ENCODE measurements at places on chromosomes 6 and 20.

DNA sequence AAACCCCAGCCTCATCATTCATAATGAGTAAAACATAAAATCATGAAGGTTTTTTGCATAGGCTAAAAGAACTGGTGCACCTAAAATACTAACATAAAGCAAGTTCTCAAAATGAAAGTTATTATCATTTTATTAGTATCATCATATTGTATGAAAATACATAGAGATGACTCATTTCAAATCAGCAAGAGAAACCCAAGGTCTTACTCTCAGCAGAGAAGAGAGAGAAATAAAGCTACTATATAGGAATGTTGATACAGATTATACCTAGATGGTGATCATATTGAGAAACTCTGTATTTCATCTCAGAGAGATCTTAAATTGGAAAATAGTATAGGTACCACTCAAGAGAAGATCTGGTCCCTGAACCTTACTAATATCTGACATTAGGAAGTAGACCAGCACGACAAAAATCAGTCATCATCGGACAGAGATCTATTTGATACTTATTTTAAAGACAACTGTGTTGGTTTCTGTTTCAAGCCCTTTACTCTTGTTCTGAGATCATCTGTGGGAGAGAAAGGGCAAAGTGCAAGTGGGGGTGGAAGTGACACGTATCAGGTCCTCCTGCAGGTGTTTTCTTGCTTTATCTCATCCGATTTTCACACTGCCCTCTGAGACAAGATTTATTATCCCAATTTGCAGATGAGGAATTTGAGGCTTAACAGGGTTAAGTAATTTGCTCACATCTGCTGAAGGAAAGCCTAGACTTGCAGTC lies 532.3 kb downstream of the MAFB start:
- no peak for DNase-seq

GRCh38 chr6:75349262-75349984 lies 64.8 kb upstream of the TMEM30A start:
- no peak for DNase-seq

DNA sequence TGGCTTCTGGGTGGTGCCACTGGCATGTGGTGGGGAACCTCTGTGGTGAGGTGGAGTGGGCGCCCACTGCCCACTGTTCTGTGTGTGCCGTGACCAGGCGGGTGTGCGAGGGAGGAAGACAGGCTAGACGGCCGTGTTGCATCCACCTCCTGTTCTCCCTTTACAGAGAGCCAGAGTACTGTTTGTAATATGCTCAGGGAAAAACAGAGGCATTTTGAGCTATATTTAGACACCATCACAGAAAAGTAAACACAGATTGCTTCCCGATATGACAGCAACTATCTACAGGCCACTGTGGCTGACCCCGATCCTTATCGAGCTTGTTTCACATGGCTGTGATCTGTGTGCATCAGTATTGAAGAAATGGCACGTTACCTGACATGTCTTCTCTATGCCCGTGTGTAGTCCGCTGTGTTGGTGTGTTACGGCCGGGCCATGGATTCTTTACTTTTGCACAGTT lies 45.6 kb downstream of the ARID1B start:
- no peak for DNase-seq

GRCh38 chr6:47344022-47344421 lies 34.3 kb upstream of the TNFRSF21 start:
- DNase-seq, result no peak

- no peak for DNase-seq
Observed at GRCh38 chr20:62176866-62177265, 6.0 kb upstream of the MTG2 start.

DNA sequence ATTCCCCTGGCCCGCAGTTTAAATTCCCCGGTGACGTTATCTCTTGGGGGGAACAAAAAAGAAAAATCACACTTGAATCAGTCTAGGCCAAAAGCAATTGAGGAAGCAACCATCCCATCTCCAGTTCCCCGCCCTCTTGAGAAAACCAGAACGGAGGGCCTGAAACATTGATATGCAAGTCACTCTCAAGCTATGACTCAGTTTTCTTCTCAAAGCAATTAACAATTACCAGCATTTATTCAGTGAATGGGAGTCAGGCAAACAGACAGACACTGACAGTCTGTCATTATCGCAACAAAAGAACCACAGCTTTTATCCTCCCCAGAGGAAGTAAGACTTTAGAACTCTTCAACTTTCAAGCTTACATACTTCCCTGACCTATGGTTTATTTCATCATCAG lies 100.9 kb downstream of the OPRM1 start:
- DNase-seq, result peak; percentile 60

- DNase-seq, result no peak
Observed at GRCh38 chr20:8401556-8401955, 269.5 kb downstream of the PLCB1 start.

GRCh38 chr6:157096522-157096921 lies 226.8 kb downstream of the TMEM242 start:
- DNase-seq, result peak; percentile 40

DNA sequence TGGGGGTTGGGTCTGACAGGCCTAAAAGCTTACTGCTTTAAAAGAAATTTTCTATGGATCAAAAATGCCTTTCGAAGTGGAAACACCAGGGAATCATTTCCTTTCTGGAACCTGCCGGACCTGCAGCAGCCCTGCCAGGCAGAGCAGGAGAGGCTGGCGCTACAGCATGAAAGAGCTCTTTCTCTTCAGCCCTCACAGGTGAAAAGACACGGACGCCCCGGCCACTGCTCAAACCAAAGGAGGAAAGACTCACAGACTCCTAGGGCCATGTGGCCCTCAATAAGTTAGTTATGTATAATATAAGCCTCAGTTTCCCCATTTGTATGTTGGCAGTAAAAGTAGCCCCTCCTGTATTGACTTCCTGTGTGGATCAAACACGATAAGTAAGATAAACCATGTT lies 8.3 kb downstream of the SCML4 start:
- DNase-seq, result no peak

DNA sequence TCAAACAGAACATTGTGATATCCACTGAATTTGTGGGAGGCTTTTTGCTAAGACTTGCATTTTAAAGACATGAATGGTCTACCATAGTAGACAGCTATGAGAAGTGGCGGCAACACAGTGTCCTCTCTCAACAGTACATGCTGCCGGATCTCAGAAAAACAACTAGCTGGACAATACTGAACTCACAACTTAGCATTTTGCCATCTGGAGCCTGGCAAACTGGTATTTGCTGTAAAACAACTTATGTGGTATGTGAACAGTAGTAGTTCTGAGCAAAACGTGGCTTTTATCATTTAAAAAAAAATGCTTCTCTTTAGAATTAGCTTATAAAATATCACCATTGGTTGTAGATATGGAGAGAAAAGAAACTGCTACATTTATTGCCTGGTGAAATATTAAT lies 3.3 kb upstream of the PXDC1 start:
- DNase-seq, result no peak

DNA sequence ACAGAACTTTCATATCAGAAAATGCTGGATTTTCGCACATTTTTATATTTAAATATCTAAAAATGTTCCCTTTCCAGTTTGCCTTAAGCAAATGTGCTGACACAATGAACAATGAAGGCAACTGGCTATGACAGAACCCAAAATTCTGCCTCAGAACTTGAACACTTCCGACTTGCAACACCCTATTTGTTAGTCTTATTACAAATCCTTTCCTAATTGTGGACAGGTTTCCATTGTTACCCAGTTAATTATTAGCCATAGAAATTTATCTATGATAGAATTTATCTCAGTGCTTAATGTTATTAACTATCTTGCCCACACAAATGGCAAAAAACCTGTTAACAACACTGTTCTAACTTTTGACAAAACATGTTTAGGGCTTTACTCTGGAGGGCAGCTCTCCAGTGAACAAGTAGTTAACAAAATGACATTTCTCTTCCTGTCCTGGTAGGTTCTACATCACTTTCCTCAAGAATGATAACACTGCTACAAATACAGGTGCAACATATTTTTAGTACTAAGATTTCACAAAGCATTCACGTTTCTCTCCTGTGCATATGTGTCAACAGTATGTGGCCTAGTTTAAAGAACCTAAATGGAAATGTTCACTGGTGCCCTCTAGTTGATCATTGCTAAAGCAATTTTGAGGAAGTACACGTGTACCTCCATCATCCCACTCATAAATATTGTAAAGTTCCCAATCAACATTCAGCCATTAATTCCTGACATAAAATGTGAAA lies 58.4 kb downstream of the HIVEP2 start:
- peak; percentile 67 for DNase-seq

GRCh38 chr6:20877008-20877937 lies 343.0 kb downstream of the CDKAL1 start:
- DNase-seq, result no peak

- DNase-seq, result no peak
Observed at GRCh38 chr20:2697768-2698167, 5.2 kb downstream of the EBF4 start.

GRCh38 chr6:44291841-44292240 lies 21.3 kb downstream of the AARS2 start:
- DNase-seq, result no peak

DNA sequence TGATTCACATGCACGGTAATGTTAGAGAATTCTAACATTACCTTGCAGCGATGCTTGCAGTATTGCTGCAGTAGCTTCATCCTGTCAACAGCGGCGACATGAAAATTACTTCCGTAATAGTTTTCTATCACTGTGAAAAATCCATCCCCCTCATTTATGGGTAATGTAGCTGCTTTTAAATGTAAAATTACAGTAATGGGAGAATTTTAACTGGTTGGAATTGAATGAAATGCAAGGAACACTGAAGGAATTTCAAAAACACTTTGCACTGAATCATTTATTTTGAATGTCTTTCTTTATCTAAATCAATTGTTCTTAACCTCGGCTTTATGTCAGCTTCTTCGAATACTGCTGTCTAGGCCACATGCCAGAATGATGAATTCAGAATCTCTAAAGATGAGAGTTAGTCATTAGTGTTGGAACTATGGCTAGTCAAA lies 102.4 kb upstream of the HIVEP1 start:
- no peak for DNase-seq

DNA sequence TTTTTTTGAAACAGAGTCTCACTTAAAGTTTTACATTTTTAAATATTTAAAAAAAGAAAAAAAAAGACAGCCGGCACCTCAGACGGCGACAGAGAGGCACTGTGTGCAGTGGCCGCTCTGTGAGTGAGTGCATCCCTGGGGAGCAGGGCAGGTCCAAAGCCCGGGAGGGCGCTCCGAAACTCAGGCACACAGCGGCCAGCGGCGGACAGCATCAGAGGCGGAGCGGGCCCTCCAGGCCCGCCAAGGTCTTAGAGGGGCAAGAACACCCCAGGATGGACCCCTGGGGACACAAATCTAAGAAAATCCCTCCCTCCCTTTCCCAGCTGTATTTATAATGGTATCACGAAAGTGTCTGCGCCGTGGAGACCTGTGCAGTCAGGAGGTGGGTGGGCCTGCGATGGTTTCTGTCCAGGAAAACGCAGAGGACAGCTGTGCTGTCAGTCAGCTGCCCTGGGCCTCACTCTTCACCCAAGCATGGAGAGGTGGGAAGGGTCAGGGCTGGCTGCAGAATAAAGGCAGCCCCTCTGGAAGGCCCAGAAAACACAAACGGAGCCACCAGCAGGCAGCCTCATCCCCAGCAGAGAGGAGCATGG lies 43.8 kb downstream of the TAF4 start:
- DNase-seq, result no peak

DNA sequence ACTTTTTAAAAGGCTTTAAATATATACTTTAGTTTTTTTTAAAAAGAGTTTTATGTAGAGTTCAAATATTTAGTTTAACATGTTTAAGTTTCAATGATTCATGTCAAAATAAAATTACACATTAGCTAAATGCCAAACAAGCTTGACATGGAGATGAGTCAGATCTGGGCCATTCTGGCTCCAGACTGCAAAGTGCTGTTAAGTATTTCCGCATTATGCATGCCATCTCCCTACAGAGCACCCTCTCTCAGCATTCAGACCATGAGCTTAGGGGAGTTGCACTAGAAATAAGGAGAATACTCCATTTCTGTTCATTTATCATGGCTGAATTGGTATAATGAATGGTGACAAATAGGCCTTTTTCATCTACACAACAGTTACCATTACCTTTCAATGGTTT lies 21.5 kb upstream of the HS3ST5 start:
- no peak for DNase-seq

- no peak for DNase-seq
Observed at GRCh38 chr6:54992789-54993188, 146.2 kb downstream of the FAM83B start.

DNA sequence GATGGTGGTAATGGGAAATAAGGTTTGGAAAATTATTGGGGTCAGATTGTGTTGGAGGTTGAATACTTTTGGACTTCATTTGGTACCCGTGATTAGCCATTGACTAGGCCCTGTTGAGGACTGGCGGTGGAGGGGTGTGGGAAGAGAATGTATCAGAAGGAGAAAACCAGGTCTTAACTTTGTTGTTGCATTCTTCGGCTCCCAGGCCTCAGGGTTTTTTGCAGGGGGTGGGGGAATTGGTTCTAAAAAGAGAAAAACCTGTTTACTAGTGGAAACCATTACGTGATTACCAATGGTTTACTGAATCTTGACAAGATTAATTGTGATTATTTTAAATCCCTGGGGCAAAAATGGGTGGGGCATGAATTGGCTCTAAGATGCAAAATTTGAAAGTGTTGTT lies 85.1 kb downstream of the PHF20 start:
- no peak for DNase-seq

DNA sequence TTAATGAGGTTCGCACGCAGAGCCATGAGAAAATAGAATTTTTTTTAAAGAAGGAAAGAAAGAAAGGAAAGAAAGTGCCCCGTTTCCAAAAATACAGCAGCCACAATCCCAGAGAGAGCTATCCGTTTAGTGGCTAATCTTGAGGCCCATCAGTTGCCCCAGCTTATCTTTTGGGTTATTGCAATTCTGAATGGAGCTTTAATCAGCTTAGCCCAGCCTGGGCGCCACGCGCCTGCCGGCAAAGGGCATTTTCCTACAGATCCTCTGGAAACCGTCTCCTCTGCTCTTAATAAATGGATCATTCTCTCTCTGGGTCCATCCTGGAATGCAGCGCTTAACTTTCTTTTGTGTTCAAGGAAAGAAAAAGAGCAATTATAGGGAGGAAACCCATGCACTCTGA lies 413.3 kb downstream of the MAFB start:
- DNase-seq, result no peak

DNA sequence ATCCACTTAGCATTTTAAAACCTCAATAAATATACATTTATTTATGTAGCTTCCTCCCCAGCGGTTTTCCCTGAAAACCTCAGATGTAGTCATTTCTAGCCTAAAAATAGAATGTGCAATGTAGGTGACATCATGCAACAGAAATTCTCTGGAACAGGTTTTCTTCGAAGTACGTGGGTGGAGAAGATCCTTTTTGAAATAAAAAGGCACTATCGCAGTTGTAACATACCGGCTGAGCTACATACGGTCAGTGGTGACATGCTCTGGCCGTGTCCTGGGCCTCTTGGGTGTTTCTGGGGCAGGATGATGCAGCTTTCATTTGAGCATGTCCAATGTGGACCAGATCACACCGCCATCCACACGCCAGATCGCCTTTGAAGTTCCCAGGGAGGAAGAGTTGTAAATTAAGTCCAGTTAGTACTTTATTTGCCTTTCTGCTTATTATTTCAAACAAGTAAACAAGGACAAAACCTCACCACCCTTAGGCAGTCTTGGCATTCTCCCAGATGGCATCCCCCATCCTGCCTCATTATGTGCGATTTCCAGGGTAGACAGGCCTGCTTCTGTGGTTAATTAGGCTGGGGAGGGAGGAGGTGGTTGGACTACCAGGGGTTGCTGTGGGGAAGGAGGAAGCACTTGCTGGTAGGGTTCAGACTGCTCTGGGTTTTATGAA lies 109.5 kb upstream of the CLDN20 start:
- DNase-seq, result no peak

- no peak for DNase-seq
Observed at GRCh38 chr6:169555971-169556617, 145.7 kb downstream of the WDR27 start.

All from globus pallidus (tissue), 1 donor.